ENCODE measurements at places on chromosomes 2 and 18. TPM values are rescaled to one million over a fixed set of nuclear protein-coding genes. Genes with fewer than 3 reads are reported as not detected.

The C1D gene
- 36.8 TPM for total RNA-seq

The RNF125 gene
- 19.6 TPM for total RNA-seq

The TXNDC2 gene
- total RNA-seq, result 0.44 TPM

The FRZB gene
- 1.9 TPM for total RNA-seq

The DSG2 gene
- total RNA-seq, result 47.9 TPM

The PMAIP1 gene
- 1.3 TPM for total RNA-seq

The PSD4 gene
- 6.3 TPM for total RNA-seq

The DHRS9 gene
- 6.7 TPM for total RNA-seq

The OXER1 gene
- not detected for total RNA-seq

The PROKR1 gene
- 0.46 TPM for total RNA-seq

The C2orf92 gene
- 4.8 TPM for total RNA-seq

The ITPRIPL1 gene
- total RNA-seq, result 6.5 TPM

The CCDC88A gene
- total RNA-seq, result 38.0 TPM

All from omental fat pad (tissue), 4 donors.